ENCODE measurements at places on chromosomes 4 and X.

GRCh38 chr4:177118596-177118995 is 191.1 kb upstream of the NEIL3 start:
- no peak for DNase-seq

DNA sequence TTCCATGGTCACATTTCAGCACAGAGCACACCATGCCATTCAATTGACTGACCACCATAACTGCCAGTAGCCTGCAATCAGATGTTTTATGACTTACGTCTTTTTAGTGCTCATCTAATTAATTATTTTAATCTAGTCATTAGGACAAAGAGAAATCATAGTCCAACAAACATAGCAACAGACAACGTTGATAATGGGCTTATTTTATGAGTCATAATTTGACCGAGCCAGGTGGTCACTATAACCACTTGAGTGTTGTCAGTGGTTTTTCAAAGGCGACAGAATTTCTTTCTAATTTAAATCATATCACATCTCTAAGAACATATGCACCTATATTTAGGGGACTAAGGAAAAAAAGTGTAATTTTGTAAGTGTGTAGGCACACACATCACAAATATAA is 1.9 kb downstream of the SEC24D start:
- peak; percentile 19 for DNase-seq

GRCh38 chr4:75512386-75513211 is 1.6 kb downstream of the RCHY1 start:
- no peak for DNase-seq

DNA sequence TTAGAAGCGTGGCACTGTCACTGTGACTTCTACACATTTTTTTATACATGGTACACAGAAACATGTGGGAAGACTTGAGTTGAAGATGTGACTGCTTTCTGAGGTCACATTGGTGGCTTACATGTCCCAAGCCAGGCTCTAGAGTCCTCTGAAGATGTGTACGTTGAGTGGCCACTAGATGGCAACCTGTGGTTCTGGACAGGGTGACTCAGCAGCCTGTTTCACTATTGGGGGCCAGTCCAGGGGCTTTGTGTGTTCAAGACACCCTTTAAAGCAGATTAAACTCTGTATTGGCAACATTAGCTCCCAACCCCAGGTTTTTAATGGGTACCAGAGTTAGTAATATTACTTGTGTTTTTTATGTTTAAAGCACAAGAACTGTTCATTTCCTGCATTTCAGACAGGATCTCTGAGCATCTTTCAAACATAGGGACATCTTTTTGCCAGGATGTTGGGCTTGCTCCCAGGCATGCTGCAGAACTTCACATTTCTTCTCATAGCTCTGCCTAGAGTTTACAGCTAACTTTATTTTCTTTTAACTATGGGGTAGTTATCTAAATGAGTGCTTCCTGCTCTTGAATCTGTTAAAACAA is 53.0 kb downstream of the DCUN1D4 start:
- peak; percentile 68 for DNase-seq

DNA sequence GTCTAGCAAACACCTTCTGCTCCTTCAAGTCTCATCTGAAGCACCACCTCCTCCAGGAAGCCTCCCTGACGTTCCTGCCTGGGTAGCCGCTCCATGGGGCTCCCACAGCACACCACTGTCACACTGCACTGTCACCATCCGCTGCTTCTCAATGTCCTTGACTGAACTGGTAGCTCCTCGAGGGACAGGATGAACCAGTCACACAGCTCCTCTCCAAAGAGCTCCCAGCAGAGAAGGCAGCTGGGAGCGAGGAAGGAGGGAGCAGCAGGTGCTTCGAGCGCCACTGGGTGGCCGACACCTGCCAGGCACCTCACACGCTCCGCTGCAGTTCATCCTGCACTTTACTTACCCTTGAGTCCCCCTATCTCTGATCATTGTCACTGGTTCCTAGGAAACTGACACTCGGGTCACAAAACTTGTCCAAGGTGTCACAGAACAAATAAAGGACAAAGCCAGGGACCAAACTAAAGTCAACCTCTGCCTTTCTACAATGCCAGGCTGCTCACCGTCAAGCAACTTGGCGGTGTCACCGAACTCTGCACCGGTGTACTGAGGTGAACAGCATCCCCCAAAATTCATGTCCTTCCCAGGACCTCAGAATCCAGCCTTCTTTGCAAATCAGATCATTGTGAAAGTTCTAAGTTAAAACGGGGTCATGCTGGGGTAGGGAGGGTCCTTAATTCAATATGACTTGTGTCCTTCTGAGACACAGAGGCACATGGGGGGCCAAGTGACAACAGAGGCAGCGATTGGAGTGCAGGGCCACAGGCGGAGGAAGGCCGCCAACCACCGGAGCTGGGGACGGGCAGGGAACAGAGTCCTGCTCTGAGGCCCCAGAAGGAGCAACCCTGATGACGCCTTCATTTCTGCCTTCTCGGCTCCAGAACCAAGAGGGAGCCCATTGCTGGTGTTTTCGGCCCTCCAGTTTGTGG is 5.5 kb upstream of the S100P start:
- no peak for DNase-seq

DNA sequence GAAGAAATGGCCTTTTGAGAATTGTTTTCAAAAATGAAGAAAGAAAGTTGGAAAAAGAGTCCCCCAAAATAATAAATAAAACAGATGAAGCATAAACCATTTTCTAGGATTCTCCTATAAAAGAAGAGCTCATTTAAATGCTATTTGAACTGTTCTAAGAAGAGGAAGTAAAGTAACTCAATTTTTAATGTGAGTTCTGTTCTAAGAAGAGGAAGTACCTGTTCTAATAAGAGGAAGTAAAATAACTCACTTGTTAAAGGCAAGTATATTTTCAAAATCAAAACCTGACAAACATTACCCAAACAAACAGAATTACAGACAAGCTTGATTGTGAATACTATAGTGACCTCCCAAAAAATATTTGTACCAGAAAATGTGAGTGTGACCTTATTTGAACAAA is 1326.3 kb downstream of the C4orf33 start:
- no peak for DNase-seq

- peak; percentile 12 for DNase-seq
Observed at GRCh38 chrX:121579016-121579760, 531.8 kb downstream of the GLUD2 start.

DNA sequence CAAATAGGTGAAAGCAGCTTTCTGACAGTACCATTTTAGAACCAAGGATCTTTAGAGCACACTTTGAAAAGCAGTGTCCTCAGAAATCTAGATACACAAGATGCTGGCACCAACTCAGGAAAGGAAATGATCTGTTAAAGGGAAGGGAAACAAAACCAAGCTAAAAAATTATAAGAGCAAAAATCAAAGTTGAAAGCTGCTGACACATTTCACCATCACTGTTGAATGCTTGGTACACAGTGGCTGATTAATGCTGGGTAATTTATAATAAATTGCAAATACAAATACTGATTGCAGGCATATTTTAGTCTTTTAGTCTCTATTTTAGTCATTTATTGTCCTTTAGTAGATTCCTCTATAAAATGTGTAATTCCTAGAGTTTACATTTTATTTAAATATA is 1540.1 kb upstream of the PCDH10 start:
- no peak for DNase-seq

DNA sequence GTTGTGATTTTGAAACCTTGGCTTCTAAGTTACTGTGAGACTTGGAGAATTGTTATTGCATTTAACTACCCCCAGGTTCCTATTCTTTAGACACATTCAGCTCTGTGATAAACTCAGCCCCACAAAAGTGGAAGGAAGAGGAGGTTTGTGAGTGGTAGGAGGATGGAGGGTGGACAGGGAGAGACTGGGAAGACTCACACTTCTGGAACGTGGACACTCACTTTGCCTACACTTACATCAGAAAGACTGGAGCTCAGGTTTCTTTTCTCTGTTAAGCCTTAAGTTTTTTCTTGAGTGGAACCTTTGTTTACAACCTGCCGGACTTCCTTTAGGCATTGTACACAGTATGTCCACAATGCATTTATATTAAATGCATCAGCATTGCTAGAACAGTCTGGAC is 99.0 kb downstream of the AREG start:
- DNase-seq = no peak

DNA sequence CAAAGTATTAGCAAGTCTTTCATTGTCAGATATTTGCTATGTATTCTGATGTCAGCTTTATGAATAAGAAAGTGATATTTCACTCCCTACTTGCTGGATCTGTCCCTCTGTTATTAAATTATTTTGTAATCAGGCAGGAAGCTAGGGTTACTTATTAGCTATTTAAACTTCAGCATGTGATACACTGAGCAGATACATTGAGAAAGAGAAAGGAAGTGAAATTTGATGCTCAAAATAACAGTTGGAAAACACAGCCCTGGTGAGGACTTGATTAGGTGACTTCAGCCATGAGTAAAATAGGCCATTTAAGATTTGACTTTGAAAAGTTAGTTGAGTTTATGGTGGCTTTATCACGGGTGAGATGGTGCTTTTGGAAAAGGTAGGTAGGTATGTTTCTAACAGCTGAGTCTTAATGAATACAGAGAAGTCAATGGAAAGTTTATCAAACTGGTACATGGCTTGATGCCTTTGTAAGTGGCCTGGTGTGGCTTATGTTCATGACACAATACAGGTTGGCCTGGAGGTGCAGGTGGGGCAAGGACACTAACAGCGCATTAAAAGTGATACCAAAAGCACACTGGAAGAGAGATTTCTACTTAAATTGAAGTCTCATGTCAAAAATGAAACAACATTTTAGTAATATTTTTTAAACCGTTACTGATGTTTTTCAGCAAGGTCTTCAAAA is 321.2 kb upstream of the SPOCK3 start:
- DNase-seq = no peak

DNA sequence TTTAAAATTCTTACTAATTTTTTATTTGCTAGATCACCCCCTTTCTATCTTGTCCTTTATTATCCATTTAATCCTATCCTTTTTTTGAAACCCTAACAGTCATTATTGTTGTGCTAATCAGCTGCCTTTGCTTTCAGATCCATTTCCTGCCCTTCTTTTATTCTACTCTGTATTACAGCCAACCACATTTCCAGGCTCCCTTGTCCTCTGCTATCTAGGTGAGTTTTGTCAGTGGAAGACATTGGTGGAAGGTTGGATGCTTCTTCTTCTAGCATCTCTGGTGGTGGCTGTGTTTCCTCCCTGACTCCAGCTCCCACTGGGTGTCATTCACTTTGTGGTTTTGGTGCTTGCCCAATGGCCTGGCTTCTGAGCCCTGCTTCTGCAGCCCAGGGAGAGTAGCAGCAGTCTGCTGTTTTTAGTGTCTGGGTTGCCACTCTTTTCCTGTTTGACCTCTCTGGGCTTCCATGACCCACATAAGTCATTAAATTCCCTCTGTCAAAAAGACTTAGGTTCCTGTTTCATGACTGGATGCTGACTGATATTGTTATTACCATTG is 225.2 kb upstream of the PGRMC2 start:
- DNase-seq = no peak

GRCh38 chr4:124785645-124786044 is 73.1 kb upstream of the ANKRD50 start:
- no peak for DNase-seq

DNA sequence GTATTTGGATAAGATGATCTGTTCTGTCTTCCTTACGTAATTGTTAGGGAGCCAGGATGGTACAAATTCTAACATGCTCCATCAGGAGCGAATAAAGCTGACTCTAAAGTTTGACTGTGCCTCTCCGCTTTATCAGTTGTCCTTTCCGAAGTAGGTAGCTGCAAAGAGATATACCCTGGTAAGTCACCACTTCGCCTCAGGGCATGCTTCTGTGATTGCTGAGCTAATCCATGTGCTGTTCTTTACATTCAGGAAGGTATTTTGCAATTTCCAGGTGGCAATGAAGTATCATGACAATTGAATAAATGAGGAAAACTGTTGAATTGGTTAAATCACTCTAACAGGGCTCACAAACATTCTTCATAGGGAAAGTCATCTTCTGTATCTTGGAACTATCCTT is 38.9 kb downstream of the KIT start:
- no peak for DNase-seq

Measured in NCI-H146 (cell line).